CD4-positive, alpha-beta T cell (primary cell): ENCODE measurements at places on chromosomes 16 and 17.

DNA sequence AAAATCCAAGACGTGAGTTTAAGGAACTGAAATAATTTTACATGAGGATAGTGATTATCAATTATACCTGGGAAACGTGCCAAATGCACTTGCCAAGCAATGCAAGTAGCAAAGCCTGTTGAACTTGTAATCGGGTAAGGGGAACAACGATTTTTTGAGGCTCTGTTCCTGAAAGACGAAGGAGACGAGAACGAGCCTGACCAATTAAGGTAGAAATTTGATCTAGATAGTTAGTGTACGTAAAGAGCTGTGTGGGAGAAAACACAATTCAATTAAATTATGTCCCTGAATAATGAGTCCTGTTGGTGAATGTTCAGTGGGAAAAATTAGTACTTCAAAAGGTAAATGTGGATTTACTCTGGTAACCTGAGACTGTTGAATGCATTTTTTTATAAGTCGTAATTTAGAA lies 17.7 kb upstream of the KCTD5 start:
- no peak for DNase-seq

GRCh38 chr17:6245301-6246177 lies 175.4 kb downstream of the WSCD1 start:
- DNase-seq = no peak

DNA sequence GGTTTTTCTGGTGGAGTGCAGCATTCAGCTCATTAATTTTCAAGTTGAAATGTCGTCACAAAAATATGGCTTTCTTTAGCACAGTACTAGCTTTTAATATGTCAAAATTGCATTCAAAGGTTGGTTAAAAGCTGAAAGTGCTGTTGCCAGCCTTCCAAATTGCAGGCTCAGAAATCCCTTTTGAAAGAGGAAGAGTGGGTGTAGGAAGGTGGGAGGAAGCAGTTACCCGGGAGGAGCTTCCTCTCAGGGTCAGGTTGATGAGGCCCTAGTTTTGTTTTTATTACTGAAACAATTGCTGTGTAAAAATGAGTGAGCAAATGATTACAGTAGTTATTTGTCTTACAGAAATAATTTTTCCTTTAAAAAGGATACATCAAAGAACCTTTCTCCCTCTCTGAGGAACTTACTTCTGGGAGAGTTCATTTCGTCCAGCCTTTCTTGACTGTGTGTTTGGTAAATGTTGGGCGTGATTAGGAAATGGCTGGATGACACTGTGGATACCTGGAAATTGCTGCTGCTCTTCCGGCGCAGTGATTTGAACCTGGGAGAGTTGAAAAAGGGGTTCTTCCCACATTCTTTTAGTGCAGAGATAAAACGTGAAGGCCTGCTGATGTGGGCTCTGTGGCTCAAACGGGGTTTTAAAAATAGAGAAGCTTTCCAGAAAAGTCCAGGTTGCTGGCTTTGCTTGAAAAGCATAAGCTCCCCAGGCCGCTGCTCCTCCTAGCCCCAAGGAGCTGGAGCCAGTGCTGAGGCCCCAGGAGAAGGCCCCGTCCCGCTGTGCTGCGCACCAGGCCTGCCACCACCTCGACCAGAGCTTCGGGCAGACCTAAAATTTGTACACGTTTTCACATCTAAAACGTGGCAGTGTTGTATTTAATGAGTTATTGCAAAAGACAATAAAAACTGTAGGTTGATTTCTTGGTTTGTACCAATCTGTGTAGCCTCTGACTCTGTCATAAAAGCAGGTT lies 41.7 kb downstream of the SEC14L1 start:
- no peak for DNase-seq

- DNase-seq = no peak
These were observed 105.6 kb downstream of the SEC14L1 start for GRCh38 chr17:77246110-77247047.

DNA sequence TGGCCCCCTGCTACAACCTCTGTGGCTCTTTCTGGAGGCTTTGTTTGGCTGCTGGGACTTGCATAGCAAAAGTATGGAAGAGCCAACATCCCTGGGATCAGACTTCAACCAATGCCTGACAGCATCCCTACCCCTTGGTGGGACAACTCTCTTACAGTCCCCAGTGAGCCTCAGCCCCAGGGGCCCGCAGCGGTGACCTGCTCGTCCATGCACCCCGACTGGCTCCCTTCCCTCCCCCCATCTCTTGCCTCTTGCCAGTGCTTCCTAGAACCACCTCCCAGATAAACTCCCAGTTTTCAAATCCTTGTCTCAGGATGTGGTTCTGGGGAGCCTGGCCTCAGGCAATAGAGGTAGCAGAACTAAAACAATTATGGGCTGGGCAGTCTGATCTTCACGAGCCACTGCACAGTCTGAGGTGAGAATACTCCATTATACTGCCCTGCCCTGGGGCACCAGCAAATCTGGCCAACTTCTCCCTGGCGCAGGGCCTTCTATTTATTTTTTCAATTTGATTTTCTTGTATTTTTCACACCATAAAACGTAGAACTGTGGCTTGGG lies 86.6 kb upstream of the BRD7 start:
- no peak for DNase-seq

DNA sequence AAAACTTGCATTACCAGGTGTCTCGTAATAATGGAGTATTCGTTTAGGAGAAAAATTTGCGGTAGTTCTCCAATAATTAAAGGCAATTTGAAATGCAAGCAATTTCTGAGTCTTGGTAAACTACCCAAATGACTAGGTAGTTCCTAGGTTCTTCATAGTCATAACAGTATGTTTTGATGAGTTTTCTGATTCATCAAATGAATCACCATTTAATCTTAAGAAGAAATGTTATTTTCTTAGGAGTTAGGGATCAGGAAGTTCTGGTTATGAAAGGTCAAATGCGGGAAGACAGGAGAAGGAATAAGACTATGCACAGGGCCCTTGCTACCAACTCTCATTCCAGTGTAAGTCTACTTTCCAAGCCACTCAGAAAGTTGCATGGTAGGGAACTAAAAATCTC lies 221.5 kb upstream of the SOX9 start:
- no peak for DNase-seq

GRCh38 chr16:66691234-66691633 lies 5.3 kb downstream of the CMTM4 start:
- DNase-seq = no peak

DNA sequence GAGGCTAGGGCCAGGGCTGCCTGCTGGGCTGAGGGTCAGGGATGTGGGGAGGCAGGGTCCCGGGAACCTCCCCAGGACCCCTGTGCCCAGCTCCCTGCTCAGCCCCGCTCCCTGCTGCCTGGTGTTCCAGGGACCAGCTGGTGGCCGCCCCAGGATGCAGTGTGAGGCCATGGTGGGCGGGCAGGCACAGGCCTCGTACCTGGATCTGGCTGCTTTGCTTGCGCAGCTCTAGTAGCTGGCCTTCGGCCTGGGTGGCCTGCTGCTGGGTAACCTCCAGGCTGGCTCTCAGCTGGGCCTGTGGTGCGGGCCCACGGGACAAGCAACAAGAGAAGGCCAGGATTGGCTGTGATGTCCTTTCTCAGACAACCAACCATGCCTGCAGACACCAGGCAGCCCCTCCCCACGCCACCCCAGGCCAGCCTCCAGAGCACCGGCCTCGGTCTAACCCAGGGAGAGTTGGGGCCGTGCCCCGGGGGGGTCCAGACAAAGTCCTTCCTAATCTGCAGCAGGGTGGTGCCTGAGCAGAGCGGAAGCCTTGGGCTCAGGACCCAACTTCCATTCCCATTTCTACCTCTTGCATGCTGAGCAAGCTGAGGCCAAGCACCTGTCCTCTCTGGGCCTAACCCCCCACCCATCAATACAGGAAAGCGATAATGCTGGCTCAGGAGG lies 4.1 kb downstream of the TRIM65 start:
- no peak for DNase-seq

- no peak for DNase-seq
These were observed 78.0 kb downstream of the GNAO1 start for GRCh38 chr16:56269281-56269680.

GRCh38 chr16:77679901-77680300 lies 42.4 kb upstream of the NUDT7 start:
- DNase-seq = peak; percentile 25

GRCh38 chr16:73065632-73066330 lies 17.9 kb upstream of the ZFHX3 start:
- DNase-seq = no peak

DNA sequence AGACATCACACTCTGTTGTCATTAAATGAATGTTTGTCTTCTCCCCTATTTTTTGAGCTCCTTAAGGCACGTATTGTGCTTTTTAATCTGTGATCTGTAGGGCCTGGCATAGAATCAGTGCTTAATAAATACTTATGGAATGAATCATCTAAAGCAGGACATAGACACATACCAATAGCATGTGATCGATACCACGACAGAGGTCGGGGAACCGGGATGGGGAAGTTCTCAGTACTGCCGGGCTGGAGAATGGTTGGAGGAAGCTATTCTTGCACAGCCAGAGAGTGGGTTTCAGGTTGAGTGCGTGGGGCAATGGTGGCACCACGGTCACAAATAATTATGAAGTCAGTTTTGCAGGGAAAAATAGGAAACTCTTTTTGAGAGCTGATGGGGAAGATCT lies 26.8 kb downstream of the NLRP1 start:
- DNase-seq = no peak

DNA sequence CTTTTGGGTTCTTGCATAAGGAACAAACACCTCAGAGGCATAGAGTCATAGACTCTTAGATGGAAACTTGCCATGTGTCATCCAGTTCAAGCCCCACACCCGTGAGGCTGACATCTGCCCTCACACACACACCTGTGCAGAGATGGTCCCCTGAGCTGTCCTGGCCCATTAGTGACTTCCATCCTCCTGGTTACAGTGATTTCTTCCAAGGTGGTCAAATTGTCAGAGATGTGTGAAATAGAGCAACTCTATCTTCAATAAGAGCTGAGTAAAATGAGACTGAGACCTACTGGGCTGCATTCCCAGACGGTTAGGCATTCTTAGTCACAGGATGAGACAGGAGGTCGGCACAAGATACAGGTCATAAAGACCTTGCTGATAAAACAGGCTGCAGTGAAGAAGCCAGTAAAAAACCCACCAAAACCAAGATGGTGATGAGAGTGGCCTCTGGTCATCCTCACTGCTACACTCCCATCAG lies 342.2 kb upstream of the TNRC6C start:
- DNase-seq = no peak

DNA sequence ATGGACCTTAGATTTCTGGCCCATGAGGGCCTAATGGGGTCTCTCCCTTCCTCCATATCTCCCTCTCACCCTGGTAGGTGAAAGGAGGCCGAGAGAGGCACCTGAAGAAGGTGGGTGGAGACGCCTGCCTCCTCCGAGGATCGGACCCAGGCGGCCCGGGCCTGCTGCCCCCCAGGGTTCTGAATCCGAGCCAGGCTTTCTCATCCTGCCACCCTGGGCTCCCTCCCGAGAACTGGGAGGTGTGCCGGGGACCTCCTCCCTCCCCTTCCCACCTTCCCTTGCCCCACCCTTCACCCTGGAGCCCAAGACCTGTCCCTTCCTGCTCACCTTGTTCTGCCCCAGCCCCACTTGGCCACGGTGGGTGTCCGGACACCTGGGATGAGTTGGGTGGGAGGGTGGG lies 5.0 kb downstream of the FBXL19 start:
- no peak for DNase-seq

- no peak for DNase-seq
These were observed 4.9 kb upstream of the ANKRD40CL start for GRCh38 chr17:50771991-50772785.

DNA sequence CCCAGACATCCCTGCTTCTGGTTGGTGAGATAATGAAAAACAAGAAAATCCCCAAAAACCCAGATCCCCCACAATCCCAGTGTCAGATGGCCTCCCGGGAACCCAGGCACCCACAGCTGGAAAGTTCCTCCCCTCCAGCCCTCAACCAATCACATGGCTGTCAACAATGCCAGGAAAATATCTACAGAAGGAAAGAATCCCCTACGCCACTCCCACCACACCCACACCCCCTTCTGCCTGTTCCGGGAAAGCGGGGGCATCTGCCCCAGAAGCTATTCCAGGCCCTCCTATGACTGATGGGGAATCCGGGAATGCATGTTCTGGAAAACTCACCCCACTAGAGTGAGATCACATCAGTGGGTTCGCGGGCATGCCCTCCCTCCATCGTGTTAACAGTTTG lies 1.8 kb downstream of the TMEM95 start:
- DNase-seq = no peak

DNA sequence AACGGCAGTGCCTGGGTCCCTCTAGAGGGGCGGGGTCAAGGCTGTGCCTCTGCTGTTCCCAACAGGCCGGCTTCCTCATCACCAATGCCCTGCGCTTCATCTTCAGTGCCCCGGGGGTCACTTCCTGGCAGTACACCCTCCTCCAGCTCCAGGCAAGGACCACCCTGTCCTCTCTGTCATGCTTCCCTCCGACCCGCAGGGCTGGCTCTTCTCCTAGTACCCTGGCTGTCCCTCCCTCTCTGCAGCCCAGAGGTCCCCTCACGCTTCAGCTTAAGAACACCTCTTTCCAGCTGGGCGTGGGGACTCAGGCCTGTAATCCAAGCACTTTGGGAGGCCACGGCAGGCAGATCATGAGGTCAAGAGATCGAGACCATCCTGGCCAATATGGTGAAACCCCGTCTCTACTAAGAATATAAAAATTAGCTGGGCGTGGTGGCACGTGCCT lies 25.8 kb downstream of the CASKIN2 start:
- no peak for DNase-seq

- DNase-seq = no peak
These were observed 1.0 kb downstream of the GDE1 start for GRCh38 chr16:19520861-19521331.

DNA sequence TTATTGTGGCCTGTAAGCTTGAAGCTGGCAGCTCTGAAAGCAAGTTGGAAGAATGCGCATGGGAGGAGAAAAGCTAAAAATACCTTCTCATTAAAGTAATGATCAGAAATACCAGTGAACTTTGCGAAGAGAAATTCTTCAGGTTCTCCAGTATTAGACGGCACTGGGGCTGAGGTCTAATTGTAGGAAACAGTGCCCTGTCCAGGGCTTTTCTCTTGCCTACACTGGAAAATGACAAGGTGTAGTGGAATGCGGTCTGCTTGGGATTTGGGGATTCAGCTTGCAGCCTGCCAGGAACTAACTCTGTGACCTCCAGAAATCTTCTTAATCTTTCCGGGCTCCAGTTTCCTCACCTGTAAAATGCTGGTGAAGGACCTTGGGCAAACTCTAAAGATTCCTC lies 53.3 kb upstream of the KCNJ16 start:
- DNase-seq = no peak

GRCh38 chr17:29622337-29623282 lies at the start of gene CORO6:
TSS of gene CORO6 (minus strand) at chr17:29622912. CDS start at chr17:29621421, 1,491 bp downstream.
- peak; percentile 59 for DNase-seq

- DNase-seq = no peak
These were observed 31.6 kb downstream of the TSC2 start for GRCh38 chr16:2079311-2079800.

- DNase-seq = no peak
These were observed 22.3 kb upstream of the PLCG2 start for GRCh38 chr16:81756615-81757356.

GRCh38 chr17:42773290-42774035 lies at the start of gene VPS25:
TSS of gene VPS25 (plus strand) at chr17:42773449. CDS start at chr17:42773476, 27 bp downstream.
- peak; percentile 67 for DNase-seq

GRCh38 chr16:85310868-85311585 lies 198.8 kb upstream of the CIBAR2 start:
- peak; percentile 47 for DNase-seq
